A549 treated with ZK216348 at 1 μM for 4 hours (cell line): ENCODE measurements at places on chromosomes 7 and 10. TPM values are rescaled to one million over a fixed set of nuclear protein-coding genes. Genes with fewer than 3 reads are reported as not detected.

ODAD2 gene
- total RNA-seq: not detected in 5 replicates

TMEM184A gene
- 6.8 to 14.2 TPM (median 11.3 TPM) in 5 replicates for total RNA-seq

CDNF gene
- total RNA-seq: 0.52 to 1.4 TPM (median 1.1 TPM) in 5 replicates

ITPRID1 gene
- not detected in 5 replicates for total RNA-seq

PDE1C gene
- total RNA-seq: 3.3 to 5.8 TPM (median 4.1 TPM) in 5 replicates

ASAH2B gene
- total RNA-seq: 3.4 to 6.1 TPM (median 5.0 TPM) in 5 replicates
